ENCODE measurements at places on chromosomes 13 and 19. TPM values are rescaled to one million over a fixed set of nuclear protein-coding genes. Genes with fewer than 3 reads are reported as not detected.

DNA sequence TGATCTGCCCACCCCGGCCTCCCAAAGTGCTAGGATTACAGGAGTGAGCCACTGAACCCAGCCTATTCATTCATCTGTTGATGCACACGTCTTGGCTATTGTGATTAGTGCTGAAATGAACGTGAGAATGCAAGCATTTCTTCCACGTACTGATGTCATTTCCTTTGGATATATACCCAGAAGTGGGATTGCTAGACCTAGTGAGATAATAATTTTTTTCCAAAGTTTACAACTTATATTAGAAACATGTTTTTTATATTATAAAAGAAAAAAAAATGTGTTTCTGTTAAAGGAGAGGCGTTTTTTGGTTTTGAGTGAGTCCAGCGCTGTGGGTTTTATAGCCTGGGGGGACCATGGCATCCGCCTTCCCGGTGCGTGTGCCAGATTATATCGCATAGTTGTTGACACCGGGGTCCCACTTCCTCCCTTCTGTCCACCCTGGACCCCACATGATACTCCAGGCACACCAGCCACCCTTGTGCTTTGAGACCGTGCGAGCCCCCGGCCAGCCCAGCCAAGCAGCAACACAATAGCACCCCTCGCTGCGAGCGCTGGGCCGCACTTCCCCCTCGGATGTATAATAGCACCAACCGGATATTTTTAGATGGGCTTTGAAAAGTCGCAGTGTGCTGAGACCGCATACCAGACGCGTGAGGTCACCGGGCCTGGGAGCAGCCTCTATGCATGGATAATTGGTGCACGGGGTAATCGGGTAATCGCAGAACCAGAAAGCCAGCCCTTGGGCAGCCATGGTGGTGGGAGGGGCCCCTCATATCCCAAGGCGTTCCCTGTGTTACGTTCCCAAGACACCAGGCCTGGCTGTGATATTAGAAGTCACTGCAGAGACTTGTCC lies 59.6 kb downstream of the MYO9B start:
- peak; percentile 84 for DNase-seq

DNA sequence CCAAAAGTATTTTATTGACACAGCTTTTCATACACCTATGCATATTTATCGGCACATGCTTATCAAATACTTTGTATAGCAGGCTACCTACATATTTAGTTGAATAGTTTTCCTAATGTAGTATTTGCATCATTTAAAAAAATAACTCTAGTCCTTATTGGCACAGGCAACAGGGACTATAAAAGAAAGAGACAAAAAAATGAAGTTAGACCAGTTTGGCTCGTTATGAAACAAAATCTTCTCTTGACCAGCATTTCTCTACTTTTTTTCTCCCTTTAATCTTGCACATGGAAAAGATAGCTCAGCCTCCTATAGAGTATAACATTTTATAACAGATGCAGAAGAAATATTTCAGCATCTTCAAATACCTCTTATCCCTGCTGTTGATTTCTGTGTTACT lies 794.8 kb upstream of the MIR17HG start:
- no peak for DNase-seq

The ZNF578 gene
- total RNA-seq = 0.86 TPM

DNA sequence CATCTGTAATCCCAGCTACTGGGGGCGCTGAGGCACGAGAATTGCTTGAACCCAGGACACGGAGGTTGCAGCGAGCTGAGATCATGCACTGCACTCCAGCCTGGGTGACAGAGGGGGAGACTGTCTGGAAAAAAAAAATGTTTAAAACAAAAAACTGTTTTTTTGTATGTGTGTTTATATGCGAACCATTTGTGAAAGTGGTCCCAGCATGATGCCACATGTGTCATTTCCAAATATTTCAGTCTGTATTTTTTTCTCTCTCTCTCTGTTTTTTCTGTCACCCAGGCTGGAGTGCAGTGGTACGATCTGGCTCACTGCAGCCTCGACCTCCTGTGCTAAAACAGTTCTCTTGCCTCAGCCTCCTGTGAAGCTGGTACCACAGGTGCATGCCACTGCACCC lies 37.4 kb downstream of the SAE1 start:
- DNase-seq = no peak

DNA sequence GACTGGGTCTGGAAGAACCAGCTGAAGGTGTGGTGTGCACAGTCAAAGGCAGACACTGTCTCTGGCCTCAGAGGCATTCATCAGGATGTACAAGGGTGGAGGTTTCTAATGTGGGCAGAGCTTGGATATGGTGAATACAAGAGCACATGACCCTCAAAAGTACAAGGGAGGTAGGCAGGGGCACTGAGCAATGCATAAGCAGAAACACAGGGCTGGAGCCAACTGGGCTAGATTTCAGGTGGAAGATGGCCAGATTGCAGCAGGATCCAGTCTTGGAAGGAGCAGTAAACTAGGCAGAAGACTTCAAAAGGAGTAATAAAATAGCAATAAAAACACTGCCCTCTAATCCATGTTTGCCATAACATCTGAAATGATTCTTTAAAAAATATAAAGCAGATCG lies 417.1 kb downstream of the OLFM4 start:
- DNase-seq = no peak

GRCh38 chr19:31553846-31554215 lies 204.6 kb upstream of the TSHZ3 start:
- DNase-seq = no peak

DNA sequence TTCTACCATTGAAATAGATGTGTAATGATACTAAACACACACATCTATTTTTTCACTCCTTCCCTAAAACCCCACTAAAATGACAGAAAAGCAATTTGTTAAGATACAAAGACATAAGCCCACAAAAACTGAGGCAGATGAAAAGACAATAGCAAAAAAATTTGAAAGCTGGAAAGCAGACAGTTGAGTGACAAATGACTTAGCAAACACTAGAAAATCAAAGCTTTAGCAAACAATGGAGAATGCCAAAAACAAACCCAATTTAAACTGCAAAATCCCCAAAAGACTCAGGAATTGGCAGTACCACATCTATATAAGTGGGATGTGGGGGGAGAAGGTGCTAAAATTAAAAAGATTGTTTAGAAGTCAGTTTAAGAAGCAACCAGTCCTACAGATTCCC lies 9.5 kb downstream of the TSC22D1 start:
- DNase-seq = no peak

The TMEM238 gene
- total RNA-seq = 0.71 TPM
